ENCODE measurements at places on chromosomes 7 and 10. TPM values are rescaled to one million over a fixed set of nuclear protein-coding genes. Genes with fewer than 3 reads are reported as not detected.

TEX47 gene
- polyA plus RNA-seq = not detected

SERPINE1 gene
- not detected for polyA plus RNA-seq

SYT15B gene
- not detected for polyA plus RNA-seq

CRHR2 gene
- not detected for polyA plus RNA-seq

AKR1B15 gene
- not detected for polyA plus RNA-seq

TMEM72 gene
- not detected for polyA plus RNA-seq

ECHS1 gene
- polyA plus RNA-seq = 90.1 TPM

DNA sequence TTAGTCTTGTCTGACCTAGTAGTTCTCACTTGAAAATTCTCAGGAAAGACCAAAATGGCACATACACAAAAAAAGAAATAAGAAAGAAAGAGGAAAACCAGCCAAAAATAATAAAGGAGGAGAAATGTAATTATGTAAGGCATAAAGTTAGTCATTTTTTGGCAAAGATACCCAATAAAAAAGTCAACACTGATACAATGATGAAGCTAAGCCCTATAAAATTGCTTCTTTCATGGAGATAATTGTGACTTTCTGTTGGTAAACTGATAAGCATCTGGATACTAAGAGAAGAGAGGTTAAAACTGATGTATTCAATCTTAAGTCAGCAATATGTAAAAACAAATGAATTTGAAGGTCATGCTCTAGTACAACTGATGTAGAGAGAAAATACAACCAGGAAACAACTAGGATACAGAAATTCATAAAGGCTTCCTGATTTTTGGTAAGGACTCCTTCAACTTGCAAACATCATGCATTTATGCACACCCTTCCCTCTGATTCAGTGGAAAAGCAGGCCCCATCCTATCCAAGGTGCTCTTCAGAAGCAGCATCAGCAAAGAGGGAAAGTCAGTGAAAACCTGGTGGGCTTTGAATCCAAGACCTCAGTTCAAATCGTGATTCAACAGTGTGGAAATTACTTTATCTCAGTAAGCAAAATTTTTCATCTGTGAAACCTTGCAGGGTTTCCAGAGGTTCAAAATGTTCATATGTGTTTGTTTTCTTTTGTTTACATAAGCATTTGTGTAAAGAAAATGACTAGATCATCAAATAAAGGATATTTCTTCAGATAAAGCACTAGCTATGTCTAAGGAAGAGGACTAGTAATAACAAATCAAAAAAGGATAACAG lies 32.6 kb downstream of the IMMP2L start:
- no peak for DNase-seq

DNA sequence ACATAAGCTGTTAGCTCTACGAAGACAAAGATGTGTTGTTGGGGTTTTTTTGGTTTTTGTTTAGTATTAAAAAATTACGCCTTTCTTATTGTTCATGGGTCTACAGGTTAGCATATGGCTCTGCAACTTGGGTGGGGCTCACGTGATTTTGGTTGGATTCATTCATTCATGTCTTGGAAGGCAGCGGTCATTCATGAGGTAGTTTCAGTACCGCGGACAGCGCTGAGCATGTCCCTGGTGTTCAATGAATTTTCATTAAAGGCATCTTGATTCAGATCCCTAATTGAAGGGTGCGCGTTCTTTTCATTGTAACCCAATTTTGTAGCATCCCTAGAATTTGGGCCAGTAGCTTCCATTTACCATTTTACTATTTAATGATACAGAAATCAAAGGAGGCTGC lies 42.9 kb upstream of the TCERG1L start:
- no peak for DNase-seq

- no peak for DNase-seq
These were observed 1.5 kb upstream of the ZNF775 start for GRCh38 chr7:150377635-150378034.

- no peak for DNase-seq
These were observed 24.6 kb downstream of the TBXAS1 start for GRCh38 chr7:139853506-139854123.

DNA sequence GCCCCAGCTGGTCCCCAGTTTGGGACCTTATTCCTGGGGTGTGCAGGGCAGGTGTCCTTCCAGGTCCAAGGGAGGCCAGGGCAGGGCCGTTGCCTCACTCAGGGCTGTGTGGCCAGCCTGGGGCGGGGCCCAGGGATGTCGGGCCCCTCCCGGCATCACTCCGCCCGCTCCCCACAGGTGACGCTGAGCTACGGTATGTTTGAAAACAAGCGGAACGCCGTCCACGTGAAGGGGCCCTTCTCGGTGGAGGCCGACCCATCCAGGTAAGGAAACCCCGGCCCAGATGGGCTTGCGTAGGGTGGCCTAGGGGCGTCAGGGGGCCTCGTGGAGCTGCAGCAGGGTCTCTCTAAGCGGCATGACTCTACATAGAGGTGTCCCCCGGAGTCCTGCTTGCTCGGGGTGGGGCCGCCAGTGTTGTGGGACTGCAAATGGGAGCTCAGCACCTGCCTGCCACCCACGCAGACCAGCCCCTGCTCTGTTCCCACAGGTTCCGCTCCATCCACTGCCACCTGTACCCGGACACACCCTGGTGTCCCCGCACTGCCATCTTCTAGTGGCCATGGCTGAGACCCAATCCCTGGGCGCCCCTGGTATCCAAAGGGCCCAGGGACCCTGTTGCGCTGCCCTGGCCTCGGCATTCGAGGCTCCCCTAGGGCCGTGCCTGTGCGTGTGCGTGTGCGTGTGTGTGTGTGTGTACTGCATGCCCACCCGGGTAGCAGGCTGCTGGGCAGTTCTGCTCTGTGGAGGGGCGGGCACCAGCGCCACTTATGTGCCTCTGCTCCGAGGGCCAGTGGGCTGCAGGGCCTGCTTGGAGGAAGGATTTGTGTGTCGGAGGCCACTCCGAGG lies 7.3 kb downstream of the LFNG start:
- no peak for DNase-seq

DNA sequence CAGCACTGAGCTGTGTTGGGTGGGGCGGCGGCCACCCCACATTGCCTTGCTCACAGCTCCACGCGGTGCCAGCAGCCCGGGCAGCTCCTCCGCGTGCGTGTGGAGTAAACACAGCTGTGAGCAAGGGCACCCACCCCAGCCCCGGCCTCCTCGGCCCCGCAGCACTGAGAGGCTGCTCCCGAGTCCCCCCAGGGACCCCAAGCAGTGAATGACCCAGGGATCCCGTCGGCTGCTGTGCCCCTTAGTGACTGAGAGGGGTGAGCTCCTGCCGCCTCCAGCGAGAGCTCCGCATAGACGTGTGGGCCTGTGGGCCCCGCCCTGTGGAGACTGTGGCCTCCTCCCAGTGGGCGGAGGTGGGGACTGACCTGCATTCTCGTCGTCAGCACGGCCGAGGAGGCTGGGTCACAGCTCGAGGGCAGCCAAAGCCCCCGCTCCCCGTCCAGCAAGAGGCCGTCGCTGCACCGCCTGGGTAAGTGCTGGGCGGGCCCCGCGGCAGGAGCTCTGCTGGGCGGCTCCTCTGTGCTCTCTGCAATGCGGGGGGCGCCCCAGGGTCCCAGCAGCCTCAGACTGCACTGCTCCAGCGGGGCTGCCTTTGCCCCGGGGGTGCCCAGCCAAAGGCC lies 29.9 kb upstream of the UTF1 start:
- DNase-seq = no peak

DNA sequence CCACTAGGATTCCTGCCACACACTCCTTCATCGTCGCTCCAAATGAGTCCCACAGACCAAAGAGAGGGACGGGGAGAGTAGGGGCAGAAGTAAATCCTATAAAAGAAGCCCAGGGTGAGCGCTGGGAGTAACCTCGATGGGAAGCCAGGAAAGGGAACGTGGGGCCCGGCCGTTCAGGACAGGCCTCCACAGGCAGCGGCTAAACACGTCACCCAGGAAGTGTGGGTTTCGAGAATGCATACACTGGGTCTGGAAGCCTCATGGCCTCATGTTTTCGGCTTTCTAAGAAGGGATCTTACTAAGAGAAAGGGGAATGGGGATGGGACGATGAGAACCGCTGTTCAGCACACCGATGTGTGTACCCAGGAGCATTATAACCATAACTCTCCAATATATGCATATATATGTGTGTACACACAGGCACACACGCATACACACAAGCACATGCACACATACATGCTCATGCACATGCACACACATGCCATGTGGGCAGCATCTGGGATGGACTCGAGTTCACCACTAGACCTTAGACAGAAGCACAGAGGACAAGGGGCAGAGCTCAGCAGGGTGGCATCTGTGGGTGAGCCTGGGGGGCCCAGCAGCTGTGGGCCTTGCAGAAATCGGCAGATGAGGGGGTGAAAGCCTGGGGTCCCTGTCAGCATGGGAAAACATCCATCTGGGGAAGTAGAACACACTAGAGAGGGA lies 14.8 kb upstream of the CNPY1 start:
- no peak for DNase-seq

GRCh38 chr7:1567896-1568510 lies 1.8 kb downstream of the PSMG3 start:
- no peak for DNase-seq

DNA sequence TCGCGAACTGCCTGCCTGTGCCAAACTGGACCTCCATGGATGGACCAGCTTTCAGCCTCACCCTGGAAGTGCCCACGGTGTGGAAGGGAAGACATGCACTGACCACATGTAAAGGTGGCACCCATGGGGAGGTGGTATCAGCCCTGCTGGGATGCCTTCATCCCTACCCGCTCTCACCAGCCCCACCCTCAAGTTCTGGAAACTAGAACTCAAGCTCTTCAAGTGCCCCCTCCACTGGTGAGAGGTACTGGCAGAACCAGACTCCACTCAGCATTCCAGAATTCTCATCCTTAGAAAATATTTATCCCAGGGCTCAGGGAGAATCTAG lies 5.9 kb downstream of the ZNF488 start:
- no peak for DNase-seq

- DNase-seq = no peak
These were observed 14.9 kb downstream of the AFAP1L2 start for GRCh38 chr10:114389426-114389825.

DNA sequence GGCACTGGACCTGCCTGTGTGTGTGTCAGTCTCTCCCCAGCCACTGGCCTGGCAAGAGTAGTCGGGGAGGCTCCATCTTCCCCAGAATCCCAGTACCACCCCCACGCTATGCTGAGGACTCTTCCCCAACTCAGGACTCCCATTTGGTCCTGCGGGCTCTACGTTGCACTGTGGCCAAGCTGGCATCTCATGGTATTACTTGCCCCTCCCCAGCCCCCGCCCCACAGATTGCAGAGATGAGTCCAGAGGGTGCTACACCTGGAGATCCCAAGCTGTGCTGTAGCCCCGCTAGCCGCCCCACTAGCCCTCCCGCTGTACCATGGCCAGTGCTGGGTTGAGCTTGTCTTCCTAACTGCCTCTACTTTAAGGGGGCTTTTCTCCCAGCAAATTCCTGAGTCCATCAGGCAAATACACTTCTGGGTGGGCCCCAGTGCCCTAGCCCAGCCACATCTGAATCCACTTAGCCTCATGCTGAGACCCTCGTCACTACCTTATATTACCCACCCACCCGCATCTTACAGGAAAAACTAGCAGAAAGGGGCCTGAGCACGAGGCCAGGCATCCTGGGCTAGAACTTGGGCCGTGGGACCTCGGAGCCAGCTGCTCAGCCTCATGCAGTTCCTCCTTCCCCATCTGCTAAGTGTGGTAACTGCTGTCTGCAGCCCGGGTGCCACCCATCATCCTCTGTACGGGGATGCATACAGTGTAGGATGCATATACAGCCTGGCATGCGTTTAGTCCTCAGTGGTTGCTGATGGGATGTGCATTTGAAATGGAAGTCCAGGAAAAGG lies 65.8 kb upstream of the CACUL1 start:
- DNase-seq = no peak

GRCh38 chr7:327991-328702 lies 38.2 kb downstream of the FOXL3 start:
- DNase-seq = no peak

GRCh38 chr10:72746426-72747363 lies 54.8 kb downstream of the MCU start:
- DNase-seq = no peak

DNA sequence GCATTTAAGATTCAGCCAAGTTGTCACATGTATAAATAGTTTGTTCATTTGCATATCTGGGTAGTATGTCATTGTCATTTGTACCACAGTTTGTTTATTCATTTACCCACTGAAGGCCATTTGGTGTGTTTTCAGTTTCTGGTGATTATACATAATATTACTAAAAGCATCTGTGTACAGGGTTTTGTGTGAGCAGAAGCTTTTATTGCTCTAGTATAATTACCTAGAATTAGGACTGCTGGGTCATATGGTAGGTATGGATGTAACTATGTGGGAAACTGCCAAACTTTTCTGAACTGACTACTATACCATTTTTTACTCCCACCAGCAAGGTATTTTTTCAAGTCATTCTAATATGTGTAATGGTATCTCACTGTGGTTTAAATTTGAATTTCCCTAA lies 584.0 kb upstream of the GHITM start:
- DNase-seq = no peak

- no peak for DNase-seq
These were observed 15.6 kb downstream of the CLEC2L start for GRCh38 chr7:139538881-139539635.

Data from CD4-positive, CD25-positive, alpha-beta regulatory T cell (primary cell).